Neuronal stem cell (in vitro differentiated cells): ENCODE measurements at places on chromosomes 3 and 15.
A peak's percentile ranks its signal among the peaks of the same experiment; 100 is the strongest.

DNA sequence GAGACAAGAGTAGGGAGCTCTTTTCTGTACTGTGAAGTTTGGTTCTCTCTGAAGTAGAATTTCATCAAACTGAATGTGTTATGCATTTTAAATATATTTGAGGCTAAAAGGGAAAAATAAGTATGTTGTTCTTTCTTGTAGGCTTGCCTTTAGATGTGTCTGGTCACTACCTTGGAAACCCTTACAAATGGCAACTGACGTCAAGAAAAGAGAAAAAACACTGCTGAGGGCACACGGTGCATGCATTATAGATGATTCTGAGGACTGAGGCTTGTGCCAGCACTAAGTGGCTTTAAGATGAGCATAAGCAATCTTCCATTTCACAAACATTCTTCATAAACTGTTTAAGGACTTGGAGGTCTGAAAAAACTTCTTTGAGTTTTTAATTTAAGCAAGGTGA, 31.1 kb upstream of the ACTL6A start:
- no peak for DNase-seq

- no peak for DNase-seq
These were observed 4.5 kb downstream of the RPS17 start for GRCh38 chr15:82535566-82536408.

GRCh38 chr3:67192466-67192865, 194.4 kb downstream of the KBTBD8 start:
- DNase-seq = no peak

DNA sequence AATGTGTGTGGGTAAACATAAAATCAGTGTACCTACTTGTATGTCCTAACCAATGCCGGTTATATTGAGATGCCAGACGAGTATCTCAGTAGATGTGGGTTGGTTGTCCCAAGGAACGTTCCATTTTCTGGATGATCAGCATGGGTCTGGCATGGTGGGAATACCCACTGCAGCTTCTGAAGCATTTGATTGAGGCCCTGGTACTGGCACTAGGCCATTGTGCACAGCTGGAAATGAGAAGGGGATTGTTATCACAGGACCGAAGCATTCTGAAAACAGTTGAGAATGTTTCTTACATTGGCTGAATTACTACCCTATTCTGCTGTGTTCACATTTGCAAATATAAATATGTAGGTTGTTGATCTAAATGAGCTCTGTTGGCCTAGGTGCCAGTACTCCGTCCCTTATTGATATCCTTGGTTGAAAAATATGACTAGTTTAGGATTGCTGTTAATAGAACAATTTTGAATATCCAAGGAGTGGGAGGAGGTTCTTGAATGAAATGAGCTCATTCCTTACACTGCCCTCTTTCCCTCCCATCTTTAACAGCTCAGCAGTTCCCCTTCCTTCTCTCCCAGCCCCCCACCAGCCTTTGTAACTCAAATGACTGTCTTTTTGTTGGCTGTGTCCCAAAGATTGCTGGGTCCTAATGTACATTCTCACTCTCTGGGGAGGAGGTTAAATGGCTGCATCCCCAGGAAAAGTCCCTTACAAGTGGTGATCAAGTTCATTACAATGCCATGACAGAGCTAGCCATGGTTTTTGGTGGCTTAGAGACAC, 293.3 kb upstream of the TPM1 start:
- DNase-seq = no peak

- DNase-seq = peak; percentile 51
These were observed 692 bp upstream of the C15orf39 start for GRCh38 chr15:75200765-75201615.

GRCh38 chr3:170448584-170448983, 29.9 kb downstream of the CLDN11 start:
- DNase-seq = no peak
